Activated T-helper 2 cell treated with anti-CD3 and anti-CD28 coated beads, Interferon-gamma antibody, Interleukin-2, Interleukin-4, amounts not matched to agents 10 μg/mL and 5 μg/mL and 100 μg/mL, durations not matched to agents 14 hours and 24 hours and 36 hours (primary cell): ENCODE measurements at places on chromosomes 1 and 21. TPM values are rescaled to one million over a fixed set of nuclear protein-coding genes. Genes with fewer than 3 reads are reported as not detected.

GRCh38 chr1:107810291-107810951, 154.6 kb downstream of the VAV3 start:
- H3K4me3 ChIP-seq = no peak overlapping the region
- H3K27me3 ChIP-seq = peaks cover 19% of the 10 kb centered on the region
- H3K36me3 ChIP-seq = no peaks in the 10 kb centered on the region
- peaks cover 7% of the 10 kb centered on the region for H3K4me1 ChIP-seq

- no peaks in the 10 kb centered on the region for H3K4me1 ChIP-seq
- no peak overlapping the region for H3K27ac ChIP-seq
- peaks cover 4% of the 10 kb centered on the region for H3K27me3 ChIP-seq
- H3K36me3 ChIP-seq = no peaks in the 10 kb centered on the region
- H3K4me3 ChIP-seq = no peak overlapping the region
- no peak for DNase-seq
Observed at GRCh38 chr1:18569251-18569650, 61.4 kb upstream of the PAX7 start.

- H3K27me3 ChIP-seq = no peaks in the 10 kb centered on the region
- peaks cover 82% of the 10 kb centered on the region for H3K36me3 ChIP-seq
- DNase-seq = no peak
Observed at GRCh38 chr21:29064850-29065481, 8.5 kb downstream of the CCT8 start.

DNA sequence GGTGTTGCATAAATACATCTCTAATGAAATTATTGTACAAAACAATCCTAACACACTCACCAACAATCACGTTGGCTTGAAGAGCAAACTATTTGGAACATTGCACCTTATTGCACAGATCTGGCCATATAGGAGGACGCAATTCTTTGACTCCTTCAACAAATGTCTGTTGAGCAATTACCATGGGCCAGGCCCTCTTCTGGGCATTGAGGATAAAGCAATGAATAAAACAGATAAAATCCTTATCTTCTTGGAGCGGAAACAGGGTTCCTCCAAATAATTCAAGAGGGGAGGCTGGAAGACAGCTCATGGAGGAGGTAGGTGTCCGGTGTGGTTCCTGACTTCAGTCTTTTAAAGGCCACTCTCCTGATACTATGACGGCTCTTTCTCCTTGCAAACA, 43.3 kb downstream of the PAX7 start:
- H3K4me3 ChIP-seq = no peak overlapping the region
- H3K36me3 ChIP-seq = no peaks in the 10 kb centered on the region
- H3K27me3 ChIP-seq = peaks cover 7% of the 10 kb centered on the region

- peaks cover 29% of the 10 kb centered on the region for H3K4me1 ChIP-seq
- H3K27ac ChIP-seq = peak overlapping the region; percentile 60
- H3K36me3 ChIP-seq = no peaks in the 10 kb centered on the region
- H3K27me3 ChIP-seq = no peaks in the 10 kb centered on the region
- H3K4me3 ChIP-seq = no peak overlapping the region
Observed at GRCh38 chr1:193677874-193678273, 491.5 kb upstream of the B3GALT2 start.

GRCh38 chr1:160827418-160827817, 31.4 kb downstream of the LY9 start:
- no peak overlapping the region for H3K27ac ChIP-seq
- no peak for DNase-seq
- H3K4me1 ChIP-seq = peaks cover 2% of the 10 kb centered on the region

DNA sequence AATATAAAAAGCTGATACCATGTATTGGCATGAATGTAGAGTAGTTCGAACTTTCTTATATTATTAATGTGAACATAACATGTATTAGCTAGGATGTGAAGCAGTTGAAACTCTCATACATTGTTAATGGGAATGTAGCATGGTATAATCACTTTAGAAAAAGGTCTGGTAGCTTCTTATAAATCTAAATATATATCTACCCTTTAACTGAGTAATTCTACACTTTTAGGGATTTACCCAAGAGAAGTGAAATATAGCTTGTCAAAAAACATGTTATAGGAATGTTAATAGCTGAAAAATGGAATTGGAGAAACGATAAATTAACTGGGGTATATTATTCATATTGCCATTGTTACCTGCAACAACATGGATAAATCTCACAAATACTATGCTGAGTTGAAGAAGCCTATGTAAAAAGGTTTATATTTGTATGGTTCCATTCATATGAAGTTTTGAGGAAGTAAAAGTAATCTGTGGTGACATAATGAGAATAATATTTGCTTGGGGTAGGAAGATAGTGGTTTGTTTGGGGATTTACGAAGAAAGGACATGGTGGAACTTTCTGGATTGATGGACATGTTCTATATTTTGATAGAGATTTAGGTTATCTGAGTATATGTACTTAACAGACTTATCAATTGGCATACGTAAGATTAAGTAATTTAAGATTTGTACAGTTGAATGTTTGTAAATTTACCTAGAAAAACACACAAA, 76.6 kb downstream of the MAST2 start:
- no peak overlapping the region for H3K4me3 ChIP-seq
- no peaks in the 10 kb centered on the region for H3K27me3 ChIP-seq
- no peak for DNase-seq
- no peak overlapping the region for H3K27ac ChIP-seq
- no peaks in the 10 kb centered on the region for H3K4me1 ChIP-seq
- H3K36me3 ChIP-seq = no peaks in the 10 kb centered on the region

DNA sequence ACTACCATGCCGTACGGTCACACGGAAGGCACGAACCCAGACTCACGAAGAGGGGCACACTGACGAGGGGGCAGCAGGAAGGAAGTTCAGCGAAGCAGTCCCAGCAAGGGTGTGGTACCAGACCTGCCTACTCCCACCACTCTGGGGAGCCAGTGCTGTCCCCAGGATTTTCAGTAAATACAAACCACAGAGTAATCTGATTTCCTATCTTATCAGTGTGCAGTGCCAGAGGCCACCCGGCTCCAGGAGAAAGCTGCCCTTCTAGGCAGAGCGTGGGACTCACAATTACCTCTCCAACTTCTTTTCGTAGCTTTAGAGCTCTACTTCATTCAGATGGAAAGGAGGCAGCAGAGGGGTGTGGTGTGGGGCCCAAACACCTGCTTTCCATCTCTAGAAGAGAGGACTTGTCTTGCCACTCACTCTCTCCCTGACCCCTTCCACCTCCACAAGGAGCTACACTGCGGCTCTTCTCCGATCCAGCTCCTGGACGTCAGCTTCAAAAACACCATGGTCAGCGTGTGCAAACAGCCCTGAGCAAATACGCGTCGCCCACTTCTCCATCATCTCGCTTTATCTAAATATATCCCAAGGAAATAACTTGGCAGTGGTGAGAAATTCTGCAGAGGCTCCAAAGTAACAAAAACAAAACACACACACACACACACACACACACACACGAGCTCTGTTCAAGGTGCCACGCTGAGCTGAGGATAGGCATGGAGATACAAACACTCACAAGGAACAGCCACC, 98.5 kb downstream of the MRPL37 start:
- DNase-seq = no peak
- peak overlapping the region; percentile 1 for H3K27ac ChIP-seq
- H3K36me3 ChIP-seq = no peaks in the 10 kb centered on the region
- peaks cover 22% of the 10 kb centered on the region for H3K4me1 ChIP-seq
- H3K27me3 ChIP-seq = no peaks in the 10 kb centered on the region

GRCh38 chr1:226920446-226920894, 19.6 kb upstream of the COQ8A start:
- no peak overlapping the region for H3K27ac ChIP-seq
- no peak overlapping the region for H3K4me3 ChIP-seq

DNA sequence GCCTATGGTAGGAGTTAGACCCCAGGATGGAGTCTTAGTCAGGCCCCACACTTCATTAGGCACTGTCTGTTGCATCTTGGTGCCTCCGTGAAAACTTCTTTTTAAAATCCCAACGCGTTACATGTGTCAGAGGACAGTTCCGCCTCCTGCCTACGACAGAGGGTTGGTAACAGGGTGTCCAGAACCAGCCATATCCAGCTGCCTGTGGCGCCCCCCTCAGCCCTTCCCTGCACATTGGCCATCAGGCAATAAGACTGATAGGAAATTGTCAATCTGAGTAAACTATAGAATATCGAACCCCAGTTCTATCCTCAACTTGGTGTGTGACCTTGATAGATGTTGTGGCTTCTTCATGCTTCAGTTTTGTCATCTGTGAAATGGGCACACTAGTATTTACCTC, 108.6 kb upstream of the CSF3R start:
- no peak overlapping the region for H3K4me3 ChIP-seq
- H3K27me3 ChIP-seq = peaks cover 15% of the 10 kb centered on the region
- no peak for DNase-seq
- H3K27ac ChIP-seq = no peak overlapping the region
- H3K36me3 ChIP-seq = no peaks in the 10 kb centered on the region

DNA sequence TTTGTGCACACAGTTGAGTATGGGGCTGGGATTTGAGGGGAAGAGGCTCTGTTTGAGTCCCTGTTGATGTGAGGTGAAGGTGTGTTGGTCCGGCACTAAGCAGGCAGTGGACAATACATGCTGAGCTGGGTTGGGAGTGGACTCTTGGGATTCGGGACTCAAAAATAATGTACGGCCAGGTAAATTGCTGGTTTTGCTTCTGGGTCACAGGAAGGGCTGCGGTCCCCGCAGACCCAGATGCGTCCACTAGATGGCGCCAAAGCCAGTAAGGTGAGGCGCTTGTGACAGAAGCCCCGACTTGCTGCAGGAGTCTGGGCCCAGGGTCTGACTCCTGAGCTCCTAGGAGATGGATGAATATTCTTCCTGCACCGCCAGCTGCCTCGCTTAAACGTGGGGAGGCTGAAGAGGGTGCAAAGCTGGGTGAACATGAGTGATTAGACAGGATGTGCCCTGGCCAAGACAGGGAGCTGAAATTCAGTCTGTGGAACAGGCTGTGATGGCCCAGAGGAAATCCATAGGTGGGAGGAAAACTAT, 61.4 kb downstream of the ACBD3 start:
- H3K27me3 ChIP-seq = peaks cover 8% of the 10 kb centered on the region
- peak; percentile 80 for DNase-seq
- no peak overlapping the region for H3K4me3 ChIP-seq
- H3K36me3 ChIP-seq = no peaks in the 10 kb centered on the region

DNA sequence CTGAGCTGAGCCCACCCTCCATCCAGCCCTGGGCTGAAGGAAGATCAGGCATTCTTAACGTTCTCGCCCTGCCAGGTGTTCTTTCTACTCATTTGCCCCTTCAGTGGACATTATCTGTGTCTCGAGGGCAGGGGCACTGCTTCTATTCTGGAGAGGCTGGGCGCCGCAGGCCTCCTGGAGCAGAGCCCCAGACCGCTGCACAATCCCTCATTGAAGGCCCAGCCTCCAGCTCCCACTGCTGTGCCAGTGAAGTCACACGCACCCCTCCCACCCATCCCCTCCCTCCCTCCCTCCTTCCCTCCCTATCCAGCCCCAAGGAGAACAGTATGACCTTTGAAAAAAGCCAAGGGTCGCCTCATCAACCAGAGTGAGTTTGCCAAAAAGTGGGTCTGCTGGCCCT, 76.7 kb downstream of the NFASC start:
- H3K27me3 ChIP-seq = no peaks in the 10 kb centered on the region

DNA sequence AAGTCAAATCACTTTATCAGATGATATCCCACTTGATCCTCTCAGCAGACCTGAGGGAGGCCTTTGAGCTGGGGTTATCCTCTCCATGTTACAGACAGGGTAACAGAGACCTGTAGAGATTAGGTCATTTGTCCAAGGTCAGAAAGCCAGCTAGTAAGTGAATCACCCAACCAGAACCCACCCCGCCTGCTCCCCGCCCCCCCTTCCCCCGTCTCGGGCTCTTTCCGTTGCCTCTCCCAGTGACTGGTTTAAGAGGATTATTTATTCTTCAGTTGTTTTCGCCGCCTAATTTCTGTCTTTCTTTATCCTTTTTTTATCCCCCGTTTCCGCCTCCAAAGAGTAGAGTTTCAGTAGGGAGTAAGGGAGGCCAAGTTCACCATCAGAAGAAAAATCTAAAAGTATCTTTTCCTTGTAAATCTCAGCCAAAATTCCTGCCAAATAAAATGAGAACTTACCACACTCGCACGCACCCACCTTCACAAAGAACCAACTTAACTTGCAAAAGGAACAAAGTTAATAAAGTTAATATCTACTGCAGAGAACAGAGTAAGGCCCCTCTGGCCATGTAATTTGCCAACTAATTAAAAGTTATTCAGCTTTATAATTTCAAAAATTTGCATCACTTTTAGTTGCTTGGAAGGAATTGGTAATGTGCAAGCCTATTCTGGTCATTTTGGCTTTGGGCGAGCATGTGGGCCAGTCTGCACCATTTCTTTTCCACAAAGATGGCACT, 76.8 kb upstream of the TRABD2B start:
- peaks cover 4% of the 10 kb centered on the region for H3K27me3 ChIP-seq
- H3K4me1 ChIP-seq = no peaks in the 10 kb centered on the region
- H3K27ac ChIP-seq = no peak overlapping the region

DNA sequence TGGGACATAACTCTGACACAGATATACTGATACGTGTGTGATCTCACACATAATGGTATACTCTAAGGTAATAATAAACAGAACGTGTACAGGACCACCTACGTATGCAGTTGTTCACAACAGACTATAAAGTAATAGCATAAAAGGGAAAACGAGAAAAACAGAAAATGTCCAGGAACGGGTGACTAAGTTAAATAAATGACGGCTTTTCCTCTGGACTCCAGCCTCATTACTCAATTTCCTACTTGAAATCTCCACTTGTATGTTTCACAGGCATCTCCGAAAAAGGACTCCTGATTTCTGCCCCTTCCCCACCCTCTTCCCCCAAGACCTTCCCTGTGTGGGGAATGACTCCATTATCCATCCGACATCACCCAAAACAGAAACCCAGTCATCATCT, 95.1 kb downstream of the JAK1 start:
- H3K36me3 ChIP-seq = peaks cover 68% of the 10 kb centered on the region
- H3K4me1 ChIP-seq = peaks cover 4% of the 10 kb centered on the region
- no peaks in the 10 kb centered on the region for H3K27me3 ChIP-seq
- DNase-seq = no peak
- no peak overlapping the region for H3K4me3 ChIP-seq

DNA sequence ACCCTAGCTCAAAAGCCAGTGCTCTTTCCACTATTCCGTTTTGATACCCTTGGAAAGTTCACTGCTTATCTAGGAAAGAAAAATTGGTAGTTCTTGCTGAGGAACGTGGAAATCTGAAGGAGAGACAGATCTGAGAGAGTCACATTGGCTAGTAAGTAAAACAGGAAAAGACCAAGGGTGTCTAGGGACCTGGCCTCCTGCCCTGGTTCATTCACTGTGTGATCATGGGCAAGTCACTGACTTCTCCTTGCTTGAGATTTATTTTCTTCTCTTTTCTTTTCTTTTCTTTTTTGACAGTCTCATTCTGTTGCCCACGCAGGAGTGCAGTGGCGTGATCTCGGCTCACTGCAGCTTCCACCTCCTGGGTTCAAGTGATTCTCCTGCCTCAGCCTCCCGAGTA, 90.8 kb downstream of the NFIA start:
- no peak for DNase-seq
- peaks cover 26% of the 10 kb centered on the region for H3K27me3 ChIP-seq
- H3K27ac ChIP-seq = no peak overlapping the region
- H3K4me3 ChIP-seq = no peak overlapping the region
- H3K4me1 ChIP-seq = no peaks in the 10 kb centered on the region
- H3K36me3 ChIP-seq = no peaks in the 10 kb centered on the region

GRCh38 chr1:168687816-168688215, 41.2 kb downstream of the DPT start:
- H3K4me3 ChIP-seq = no peak overlapping the region
- no peak overlapping the region for H3K27ac ChIP-seq
- no peaks in the 10 kb centered on the region for H3K4me1 ChIP-seq
- no peak for DNase-seq

The ERG gene
- total RNA-seq = 0.46 and 0.55 TPM in 2 replicates

The RHCE gene
- total RNA-seq = 0.25 TPM in 1 of 2 replicates, not detected in the other

The LCE6A gene
- not detected in 2 replicates for total RNA-seq

The CXADR gene
- total RNA-seq = 0.39 and 0.64 TPM in 2 replicates

The SPRR2B gene
- not detected in 2 replicates for total RNA-seq
